Esophagus squamous epithelium (tissue), 5 donors: ENCODE measurements at places on chromosomes 13 and 19.
A peak's percentile ranks its signal among the peaks of the same experiment; 100 is the strongest.

GRCh38 chr19:29299416-29300380, 86.7 kb upstream of the UQCRFS1 start:
- DNase-seq: no peak

GRCh38 chr19:7833225-7834099, 3.4 kb downstream of the EVI5L start:
- no peak for DNase-seq

- DNase-seq: no peak
These were observed 12.8 kb upstream of the TMEM86B start for GRCh38 chr19:55241143-55241934.

GRCh38 chr19:30386551-30387143, 14.5 kb downstream of the ZNF536 start:
- DNase-seq: no peak

GRCh38 chr13:50919277-50919676, 9.7 kb downstream of the RNASEH2B start:
- no peak for DNase-seq

- DNase-seq: no peak
These were observed 7.5 kb downstream of the ZNF331 start for GRCh38 chr19:53545271-53546065.

- DNase-seq: no peak
These were observed 2.7 kb downstream of the ADGRE5 start for GRCh38 chr19:14383661-14384555.

DNA sequence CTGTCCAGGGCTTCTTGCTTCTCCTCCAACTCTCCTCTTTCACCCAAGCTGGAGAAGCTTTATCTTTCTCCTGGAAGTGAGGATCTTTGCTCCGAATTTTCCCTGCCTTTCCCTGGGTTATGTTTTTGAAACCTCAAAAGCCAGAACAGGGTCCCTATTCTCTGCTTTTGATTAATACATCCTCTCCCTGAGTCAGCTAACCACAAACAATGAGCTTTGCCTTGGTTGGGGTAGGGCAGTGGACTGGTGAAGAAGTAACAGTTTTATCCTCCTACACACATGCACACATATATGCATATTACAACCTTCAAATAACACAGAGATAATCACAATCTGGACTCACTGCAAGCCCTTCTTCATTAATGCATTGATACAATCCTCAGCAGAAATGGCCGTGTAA, 44.6 kb downstream of the DLEU7 start:
- no peak for DNase-seq

DNA sequence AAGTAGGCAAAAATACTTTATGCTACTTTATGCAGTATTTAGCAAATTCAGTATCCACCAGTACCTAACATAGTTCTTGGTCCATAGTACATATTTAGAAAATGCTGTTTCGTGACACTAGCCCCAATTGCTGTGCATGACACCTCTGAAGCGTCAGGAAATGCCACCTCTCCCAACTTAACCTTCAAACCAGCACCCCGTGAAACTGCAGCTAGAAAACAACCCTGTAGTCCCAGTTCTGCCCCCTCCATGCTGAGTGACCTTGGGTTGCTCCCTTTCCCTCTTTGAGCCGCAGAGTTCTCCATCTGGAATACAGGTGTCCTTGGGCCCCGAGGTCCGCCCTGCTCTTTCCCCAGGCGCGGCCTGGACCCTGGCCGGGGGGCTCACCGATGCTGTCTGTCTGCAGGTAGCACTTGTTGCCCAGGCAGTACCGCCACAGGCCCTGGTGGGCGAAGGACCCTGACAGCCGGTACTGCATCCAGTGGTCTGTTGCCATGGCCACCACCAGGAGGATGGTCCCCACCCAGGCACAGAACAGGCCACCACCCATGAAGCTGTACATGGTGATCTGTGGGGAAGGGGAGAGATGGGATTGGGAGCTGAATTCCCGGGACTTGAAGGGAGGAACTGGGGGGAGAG, 773 bp downstream of the LIM2 start:
- no peak for DNase-seq

GRCh38 chr13:72469906-72470305, 257.5 kb downstream of the MZT1 start:
- DNase-seq: no peak

DNA sequence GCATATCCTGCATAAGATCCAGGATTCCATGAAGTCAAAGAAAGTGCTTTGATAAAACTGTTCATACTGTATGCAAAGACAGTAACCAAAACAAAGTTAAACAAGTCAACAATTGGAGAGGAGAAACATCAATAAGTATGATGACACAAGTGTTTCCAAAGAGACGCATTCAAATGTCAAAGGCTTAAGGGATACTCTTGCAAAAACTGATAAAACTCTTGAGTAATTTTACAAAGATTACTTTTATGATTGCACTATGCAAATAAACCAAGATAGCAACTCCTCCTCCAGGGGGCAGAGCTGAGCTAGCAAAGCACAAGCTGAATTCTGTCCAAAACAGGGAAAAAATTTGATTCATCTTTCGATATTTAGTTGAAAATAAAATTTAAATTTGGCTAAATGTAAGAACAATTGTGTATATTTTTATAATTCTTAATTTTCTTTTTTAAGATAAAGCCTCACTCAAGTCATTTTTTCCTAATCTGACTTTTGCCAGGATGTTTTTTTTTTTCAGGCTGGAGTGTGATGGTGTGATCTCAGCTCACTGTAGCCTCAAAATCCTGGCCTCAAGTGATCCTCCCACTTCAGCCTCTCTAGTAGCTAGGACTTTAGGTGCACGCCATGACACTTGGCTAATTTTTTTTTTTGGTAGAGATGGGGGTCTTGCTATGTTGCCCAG, 84.0 kb downstream of the MZT1 start:
- DNase-seq: no peak

DNA sequence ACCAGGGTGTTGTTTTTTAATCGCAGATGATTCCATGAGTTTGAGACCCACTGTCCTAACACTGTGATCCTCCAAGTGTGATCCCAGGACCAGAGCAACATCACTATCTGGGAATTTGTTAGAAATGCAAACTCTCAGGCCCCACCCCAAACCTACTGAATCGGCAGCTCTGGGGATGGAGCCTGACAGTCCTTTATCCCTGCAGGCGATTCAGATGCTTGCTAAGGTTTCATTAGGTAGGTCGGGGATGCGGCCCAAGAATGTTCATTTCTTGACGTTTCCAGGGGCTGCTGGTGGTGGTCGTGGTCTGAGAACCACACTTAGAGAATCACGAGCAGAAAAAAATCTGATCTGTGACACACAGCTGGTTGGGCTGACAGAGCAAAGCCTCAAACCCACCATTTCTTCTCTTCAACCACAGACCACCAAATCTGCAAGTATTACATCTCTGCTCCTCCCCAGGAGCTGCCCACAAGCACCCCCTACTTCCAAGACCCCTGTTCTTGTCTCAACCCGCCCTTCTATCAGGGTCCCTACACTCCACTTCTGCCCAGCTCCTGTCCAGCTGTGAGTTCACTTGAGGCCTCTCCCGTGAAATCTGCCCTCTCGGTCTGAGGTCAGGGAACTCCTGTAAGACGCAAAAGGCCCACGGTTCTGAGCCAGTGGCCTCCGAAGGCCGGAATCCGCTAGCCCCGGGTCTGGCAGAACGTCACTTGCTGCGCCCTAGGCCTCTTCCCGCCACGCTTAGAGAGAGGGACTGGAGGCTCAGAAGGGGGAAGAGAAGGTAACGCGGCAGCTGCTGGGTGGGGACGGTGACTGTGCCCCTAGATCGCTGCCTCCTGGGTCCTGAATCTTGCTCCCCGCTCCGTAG, 1.1 kb upstream of the FARP1 start:
- no peak for DNase-seq

GRCh38 chr19:15629003-15629880, 11.5 kb upstream of the CYP4F3 start:
- DNase-seq: peak; percentile 16

DNA sequence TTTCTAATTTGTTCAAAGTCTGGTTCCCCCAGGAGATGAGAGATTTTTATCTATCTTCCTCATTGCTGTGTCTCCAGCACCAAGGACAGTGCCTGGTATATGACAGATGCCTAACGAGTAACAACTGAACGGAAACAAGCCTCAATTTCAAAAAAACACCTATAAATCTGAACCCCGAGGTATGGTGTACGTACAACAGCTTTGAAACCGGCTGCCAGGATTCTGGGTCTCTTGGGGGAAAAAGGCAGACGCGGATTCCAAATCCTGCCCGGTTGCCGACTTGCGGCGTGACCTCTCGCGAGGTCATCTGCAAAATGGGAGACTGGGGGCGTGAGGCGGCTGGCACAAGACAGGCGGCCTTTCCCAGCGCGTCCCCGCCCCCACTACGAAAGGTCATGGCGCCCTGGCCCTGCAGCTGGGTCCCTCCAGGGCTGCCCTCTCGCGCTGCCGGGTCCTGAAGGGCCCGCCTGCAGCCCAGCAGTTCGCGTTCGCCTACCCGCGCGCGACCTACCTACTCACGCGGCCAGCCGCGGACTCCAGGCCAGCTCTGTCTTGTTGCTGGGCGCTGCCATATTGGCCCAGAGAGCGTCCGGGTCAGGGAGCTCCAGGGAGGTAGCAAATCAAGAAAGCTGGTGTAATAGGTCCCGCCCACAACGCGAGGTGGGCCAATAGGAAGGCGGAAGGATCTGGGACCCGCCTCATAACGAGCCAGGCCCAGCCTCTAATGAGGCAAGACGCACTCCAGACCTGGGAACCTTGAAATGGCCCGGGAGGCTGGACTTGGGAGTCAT, at the start of gene ECSIT:
Gene ECSIT, minus strand, starts transcription at position 584 of the 791 bp plus-strand sequence. CDS start 9,964 bp downstream, outside the sequence.
- peak; percentile 91 for DNase-seq

DNA sequence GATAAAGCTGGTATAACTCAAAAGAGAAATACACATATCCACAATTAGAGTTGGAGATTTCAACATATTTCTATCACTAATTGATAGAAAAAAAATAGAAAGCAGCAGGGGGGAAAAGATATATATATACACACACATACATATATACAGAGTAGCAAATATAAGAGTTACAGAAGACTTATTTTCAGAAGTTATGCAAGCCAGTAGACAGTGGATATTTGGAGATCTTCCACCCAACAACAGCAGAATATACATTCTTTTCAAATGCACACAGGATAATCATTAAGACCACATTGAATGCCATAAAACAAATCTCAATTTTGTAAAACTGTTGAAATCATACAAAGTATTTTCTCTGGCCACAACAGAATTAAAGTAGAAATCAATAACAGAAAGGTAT, 192.8 kb downstream of the LACC1 start:
- no peak for DNase-seq

DNA sequence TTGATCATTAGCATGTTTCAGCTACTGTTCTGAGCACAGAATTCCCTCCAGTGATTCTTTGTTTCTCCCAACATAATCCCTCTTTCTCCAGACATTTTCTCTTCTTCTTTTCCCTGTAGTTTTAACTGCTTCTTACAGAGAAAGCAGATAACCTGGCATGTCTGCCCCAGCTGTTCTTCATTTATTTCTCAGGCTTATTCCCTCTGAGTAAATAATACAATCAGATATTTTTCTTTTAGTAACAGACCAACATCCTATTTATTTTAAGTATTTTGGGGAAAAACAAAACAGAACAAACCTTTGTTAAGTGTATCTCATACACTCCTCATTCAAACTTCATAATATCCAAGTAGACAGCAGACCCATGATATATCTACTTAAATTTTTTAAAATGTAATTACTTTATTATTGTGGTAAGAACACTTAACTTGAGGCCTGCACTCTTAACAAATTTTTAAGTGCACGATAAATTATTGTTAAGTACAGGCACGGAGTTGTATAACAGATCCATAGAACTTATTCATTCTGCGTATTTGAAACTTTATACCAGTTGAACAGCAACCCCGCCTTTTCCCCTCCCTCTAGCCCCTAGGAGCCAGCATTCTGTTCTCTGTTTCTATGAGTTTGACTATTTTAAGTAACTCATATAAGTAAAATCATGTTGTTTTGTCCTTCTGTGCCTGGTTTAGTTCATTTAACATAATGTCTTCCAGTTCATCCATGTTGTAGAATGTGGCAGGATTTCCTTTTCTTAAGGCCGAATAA, 540.0 kb downstream of the LMO7 start:
- DNase-seq: no peak

- no peak for DNase-seq
These were observed 13.4 kb upstream of the GTF2F1 start for GRCh38 chr19:6406401-6406800.

DNA sequence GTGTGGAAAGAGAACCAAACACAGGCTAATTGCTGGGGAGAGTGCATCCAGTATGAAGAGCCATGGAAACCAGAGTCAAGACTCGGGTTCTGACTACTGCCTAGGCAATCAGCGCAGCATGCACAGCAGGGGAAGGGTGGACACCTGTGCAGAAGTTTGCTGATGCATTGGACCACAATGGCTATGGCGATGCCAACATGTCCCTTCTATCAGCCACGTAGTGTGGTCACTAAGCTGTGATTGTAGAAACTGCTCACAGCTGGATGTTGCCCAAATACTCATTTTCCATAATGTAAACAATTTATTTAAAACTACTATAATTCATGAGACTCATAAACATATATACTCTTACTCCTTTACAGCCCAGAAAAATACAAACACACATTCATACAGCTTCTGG, 1718.2 kb downstream of the EFNB2 start:
- no peak for DNase-seq

DNA sequence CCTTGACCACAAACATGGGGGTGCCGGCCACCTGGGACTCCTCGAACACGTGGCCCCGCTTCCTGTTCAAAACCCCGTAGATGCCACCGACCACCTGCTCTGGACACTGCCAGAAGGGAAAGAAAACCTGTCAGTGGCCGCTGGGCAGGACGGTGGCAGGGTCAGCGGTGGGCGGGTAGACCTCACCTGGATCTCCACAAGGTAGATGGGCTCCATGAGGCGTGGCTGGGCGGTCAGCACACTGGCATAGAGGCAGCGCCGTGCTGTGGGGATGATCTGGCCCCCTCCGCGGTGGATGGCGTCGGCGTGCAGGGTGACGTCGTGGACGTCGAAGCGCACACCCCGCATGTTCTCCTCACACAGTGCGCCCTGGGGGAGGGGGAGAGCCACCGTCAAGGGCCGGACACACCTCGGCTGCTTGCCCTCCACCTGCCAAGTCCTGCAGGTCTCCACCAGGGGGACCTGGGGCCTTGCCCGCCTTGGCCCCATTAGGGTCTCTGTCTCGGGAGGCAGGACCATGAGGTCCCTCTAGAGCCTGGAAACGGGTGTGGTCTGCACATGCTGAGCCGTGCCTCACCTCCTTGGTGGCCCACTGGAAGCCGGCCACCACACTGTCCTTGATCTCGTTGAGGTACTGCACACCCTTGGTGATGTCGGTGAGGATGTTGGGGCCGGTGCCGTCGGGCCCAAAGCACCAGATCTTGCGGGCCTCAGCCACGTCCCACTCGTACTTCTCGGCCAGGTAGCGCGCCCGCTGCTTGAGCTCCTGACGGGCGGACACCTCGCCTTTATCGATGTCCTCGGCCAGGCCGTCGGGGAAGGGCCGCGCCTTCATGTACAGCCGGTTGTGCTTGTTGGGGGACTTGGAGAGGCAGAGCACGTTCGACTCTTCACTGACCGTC, 6.6 kb upstream of the DAPK3 start:
- DNase-seq: no peak

- peak; percentile 90 for DNase-seq
These were observed at the start of gene FAM174C for GRCh38 chr19:1275260-1275975. Gene FAM174C, plus strand, starts transcription at chr19:1275530. Its CDS starts 20 bp downstream, at chr19:1275550.

DNA sequence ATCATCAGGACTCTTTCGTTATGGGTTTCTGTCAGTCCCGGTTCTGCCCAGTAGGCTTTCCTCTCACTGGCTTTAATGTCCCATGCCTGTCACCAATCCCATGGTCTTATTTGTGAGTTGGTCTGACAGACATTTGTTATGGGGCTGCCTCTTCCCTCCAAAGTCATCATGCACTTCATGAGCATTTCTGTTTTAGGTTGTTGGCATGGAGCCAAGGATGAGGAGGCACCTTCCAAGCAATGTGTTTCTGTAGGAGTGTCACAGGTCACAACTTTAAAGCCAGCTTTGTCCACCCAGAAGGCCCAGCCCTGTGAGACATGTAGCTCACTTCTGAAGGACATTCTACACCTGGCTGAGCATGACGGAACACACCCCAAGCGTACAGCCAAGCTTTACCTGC, 8.5 kb downstream of the ZNF17 start:
- no peak for DNase-seq
